ENCODE measurements at places on chromosomes 6 and 20.
A peak's percentile ranks its signal among the peaks of the same experiment; 100 is the strongest.

DNA sequence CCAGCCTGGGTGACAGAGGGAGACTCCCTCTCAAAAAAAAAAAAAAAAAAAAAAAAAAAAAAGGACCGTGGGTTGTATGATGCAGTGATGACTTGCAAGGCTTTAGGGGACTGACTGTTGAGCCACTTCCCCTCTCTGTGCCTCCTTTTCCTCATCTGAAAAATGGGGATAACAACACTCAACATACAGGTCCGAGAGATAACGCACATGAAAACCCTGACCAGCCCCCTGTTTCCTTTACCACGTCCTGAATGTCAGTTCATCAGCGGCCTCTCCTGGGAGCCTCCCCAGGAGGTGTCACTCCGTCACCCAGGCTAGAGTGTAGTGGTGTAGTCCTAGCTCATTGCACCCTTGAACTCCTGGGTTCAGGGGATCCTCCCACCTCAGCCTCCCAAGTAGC is 3.9 kb downstream of the SLA2 start:
- DNase-seq, result no peak

- DNase-seq, result no peak
These were observed 125.5 kb downstream of the MAP3K7 start for GRCh38 chr6:90461383-90461782.

GRCh38 chr6:52325695-52326471 is 36.1 kb upstream of the PAQR8 start:
- no peak for DNase-seq

GRCh38 chr6:121984956-121985355 is 414.5 kb upstream of the HSF2 start:
- no peak for DNase-seq

- no peak for DNase-seq
These were observed 30.2 kb downstream of the PANK2 start for GRCh38 chr20:3919352-3919751.

DNA sequence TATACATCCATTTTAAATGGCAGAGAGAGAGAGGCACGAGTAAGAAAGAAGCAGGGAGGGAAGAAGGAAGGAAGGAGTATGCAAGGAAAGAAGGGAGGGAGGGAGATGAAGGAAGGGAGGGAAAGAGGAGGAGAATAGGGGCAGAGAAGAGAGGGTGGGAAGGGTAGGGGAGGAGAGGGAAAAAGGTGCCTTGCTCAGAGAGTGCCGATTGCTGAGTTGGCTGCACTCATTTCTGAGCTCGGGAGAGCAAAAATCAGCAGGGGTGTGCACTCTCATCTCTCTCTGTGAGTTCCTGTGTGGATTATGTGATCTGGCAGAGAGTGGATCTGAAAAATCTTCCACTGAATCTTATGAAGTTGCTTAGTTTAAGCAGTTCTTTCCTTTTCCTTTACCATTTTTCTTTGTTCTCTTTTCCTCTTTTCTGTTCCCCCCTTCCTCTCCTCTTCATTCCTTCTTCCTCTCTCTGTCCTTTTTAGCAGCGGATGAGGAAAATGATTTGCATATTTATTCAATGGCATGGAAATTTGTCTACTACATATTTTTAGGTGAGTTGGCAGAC is 108.7 kb downstream of the PERP start:
- DNase-seq, result no peak

DNA sequence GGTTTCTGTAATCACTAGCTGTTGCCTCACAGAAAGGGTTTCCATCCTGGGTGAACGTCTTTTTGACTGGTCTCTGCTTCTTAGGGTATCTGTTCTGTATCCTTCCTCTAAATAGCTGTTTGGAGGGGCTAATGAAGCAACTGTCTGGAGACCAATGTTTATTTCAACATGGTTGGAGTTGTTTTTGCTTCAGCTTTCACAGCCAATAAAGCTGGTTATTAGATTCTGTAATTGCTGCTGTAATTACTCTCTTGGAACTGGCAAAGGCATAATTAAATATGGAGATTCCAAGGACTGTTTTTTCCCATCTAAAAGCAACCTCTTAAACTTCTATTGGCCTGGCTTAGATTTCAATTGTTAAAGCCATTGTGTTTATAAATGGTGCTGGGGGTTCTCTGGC is 31.9 kb downstream of the CHMP4B start:
- no peak for DNase-seq

DNA sequence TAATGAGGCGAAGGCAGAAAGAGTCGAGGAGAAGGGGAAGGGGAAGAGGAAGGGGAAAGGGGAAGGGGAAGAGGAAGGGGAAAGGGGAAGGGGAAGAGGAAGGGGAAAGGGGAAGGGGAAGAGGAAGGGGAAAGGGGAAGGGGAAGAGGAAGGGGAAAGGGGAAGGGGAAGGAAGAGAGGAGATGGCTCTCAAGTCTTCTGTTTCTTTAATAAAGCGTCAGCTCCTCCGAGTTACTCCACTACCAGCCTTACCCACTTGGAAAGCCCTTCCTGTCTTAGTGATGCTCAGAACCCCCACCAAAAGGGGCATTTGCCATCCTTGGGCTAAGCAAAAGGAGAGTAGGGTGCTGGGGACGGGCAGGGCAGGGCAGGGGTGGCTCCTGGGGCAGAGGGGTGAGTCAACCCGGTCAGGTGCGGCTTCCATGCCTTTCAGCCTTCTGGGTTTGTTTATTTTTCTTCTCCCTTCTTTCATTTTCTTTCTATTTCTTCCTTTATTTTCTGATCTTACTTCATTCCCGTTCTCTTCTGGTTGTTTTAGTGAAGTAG is 476 bp upstream of the CLIC5 start:
- peak; percentile 3 for DNase-seq

DNA sequence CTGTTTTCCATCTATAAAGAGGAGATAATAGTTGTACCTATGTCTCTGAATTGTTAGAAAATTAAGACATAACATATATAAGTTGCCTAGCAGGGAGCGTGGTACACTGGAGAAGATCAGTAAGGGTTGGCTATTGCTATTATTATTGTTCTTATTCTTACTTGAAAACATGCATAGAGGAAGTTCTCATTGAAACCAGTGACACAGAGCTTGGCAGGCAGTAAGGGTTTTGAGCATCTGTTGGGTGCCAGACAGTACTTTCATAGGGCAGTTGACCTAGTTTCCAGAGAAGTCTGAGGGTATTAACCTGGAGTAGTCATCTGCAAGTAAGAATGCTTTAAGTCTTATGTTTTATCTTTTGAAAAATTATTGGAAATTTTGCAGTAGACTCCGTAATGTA is 13.3 kb upstream of the SGK1 start:
- DNase-seq, result no peak

- no peak for DNase-seq
These were observed 81.0 kb downstream of the TFAP2C start for GRCh38 chr20:56710125-56710524.

Measured in CD4-positive, alpha-beta T cell treated with Interleukin-21 for 1 hour (primary cell).